ENCODE measurements at places on chromosomes 7 and 10.

DNA sequence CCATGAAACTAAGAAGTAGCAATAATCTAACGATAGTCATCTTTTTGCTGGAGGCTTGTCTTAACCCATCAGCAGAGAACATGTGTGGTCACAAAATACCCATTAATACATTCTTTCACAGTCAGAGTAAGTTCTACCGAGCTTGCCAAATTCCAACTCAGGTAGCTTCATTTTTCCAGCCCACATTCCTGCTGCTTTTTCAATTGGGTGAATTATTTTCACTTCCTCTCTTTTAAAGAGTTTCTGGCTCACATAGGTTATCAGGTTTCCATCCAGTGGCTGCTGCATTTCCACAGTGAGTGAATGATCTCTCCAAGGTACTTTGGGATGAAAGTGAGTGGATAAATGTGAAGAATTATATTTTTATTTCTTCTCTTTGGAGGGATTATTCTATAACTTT, 233.1 kb downstream of the SEMA3E start:
- H3K27ac ChIP-seq = no peak overlapping the region
- H3K4me3 ChIP-seq = no peak overlapping the region
- no peaks in the 10 kb centered on the region for H3K4me1 ChIP-seq
- no peaks in the 10 kb centered on the region for H3K36me3 ChIP-seq
- no peaks in the 10 kb centered on the region for H3K27me3 ChIP-seq

GRCh38 chr7:131655447-131655846, 99.0 kb upstream of the PODXL start:
- no peak overlapping the region for H3K27ac ChIP-seq
- no peak for DNase-seq
- H3K36me3 ChIP-seq = no peaks in the 10 kb centered on the region
- H3K27me3 ChIP-seq = no peaks in the 10 kb centered on the region
- no peak overlapping the region for H3K4me3 ChIP-seq

- no peaks in the 10 kb centered on the region for H3K27me3 ChIP-seq
- DNase-seq = no peak
- no peak overlapping the region for H3K4me3 ChIP-seq
- H3K27ac ChIP-seq = no peak overlapping the region
These were observed 222.9 kb upstream of the CELF2 start for GRCh38 chr10:10794791-10795191.

GRCh38 chr10:128629111-128630096, 503.2 kb upstream of the MKI67 start:
- no peak for DNase-seq
- no peaks in the 10 kb centered on the region for H3K4me1 ChIP-seq
- no peaks in the 10 kb centered on the region for H3K36me3 ChIP-seq
- H3K27ac ChIP-seq = no peak overlapping the region
- no peak overlapping the region for H3K4me3 ChIP-seq

DNA sequence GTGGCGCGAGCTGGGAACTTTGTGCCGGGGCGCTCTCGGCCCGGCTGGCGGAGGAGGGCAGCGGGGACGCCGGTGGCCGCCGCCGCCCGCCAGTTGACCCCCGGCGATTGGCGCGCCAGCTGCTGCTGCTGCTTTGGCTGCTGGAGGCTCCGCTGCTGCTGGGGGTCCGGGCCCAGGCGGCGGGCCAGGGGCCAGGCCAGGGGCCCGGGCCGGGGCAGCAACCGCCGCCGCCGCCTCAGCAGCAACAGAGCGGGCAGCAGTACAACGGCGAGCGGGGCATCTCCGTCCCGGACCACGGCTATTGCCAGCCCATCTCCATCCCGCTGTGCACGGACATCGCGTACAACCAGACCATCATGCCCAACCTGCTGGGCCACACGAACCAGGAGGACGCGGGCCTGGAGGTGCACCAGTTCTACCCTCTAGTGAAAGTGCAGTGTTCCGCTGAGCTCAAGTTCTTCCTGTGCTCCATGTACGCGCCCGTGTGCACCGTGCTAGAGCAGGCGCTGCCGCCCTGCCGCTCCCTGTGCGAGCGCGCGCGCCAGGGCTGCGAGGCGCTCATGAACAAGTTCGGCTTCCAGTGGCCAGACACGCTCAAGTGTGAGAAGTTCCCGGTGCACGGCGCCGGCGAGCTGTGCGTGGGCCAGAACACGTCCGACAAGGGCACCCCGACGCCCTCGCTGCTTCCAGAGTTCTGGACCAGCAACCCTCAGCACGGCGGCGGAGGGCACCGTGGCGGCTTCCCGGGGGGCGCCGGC, 870 bp downstream of the FZD1 start:
- no peaks in the 10 kb centered on the region for H3K36me3 ChIP-seq
- no peak overlapping the region for H3K4me3 ChIP-seq
- H3K27ac ChIP-seq = no peak overlapping the region
- peaks cover 10% of the 10 kb centered on the region for H3K27me3 ChIP-seq
- DNase-seq = no peak

- no peaks in the 10 kb centered on the region for H3K4me1 ChIP-seq
- H3K27me3 ChIP-seq = no peaks in the 10 kb centered on the region
- no peak overlapping the region for H3K4me3 ChIP-seq
These were observed 27.6 kb downstream of the ERLIN1 start for GRCh38 chr10:100158044-100158805.

GRCh38 chr7:150408393-150409299, 29.5 kb downstream of the ZNF775 start:
- no peak for DNase-seq
- H3K4me1 ChIP-seq = peaks cover 28% of the 10 kb centered on the region
- H3K36me3 ChIP-seq = no peaks in the 10 kb centered on the region

DNA sequence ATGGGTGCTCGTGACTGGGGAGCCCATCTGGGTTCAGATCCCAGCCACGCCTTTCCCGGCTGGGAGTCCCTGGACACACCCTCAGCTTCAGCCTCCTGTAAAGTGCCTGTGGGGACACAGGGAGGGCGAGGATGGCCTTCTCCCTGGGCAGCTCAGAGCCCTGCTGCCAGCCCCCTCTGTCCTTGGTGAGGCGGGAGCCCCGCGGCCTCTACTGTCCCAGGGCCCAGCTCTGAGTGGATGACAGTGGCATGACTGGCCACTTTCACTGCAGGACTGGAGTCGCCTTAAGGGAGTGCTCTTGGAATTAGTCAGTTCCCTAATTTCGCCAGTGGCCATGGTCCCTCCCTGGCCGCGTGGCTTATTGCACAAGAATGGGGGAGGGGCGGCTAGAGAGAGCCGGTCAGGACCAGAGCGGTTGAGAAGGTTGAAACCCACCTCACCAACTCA, 4.6 kb downstream of the BRI3 start:
- H3K4me1 ChIP-seq = peaks cover 32% of the 10 kb centered on the region
- no peaks in the 10 kb centered on the region for H3K27me3 ChIP-seq
- no peak for DNase-seq
- H3K4me3 ChIP-seq = no peak overlapping the region
- H3K27ac ChIP-seq = no peak overlapping the region
- no peaks in the 10 kb centered on the region for H3K36me3 ChIP-seq

- H3K4me1 ChIP-seq = no peaks in the 10 kb centered on the region
- DNase-seq = no peak
- H3K27me3 ChIP-seq = no peaks in the 10 kb centered on the region
- no peak overlapping the region for H3K27ac ChIP-seq
- H3K36me3 ChIP-seq = no peaks in the 10 kb centered on the region
These were observed 39.4 kb upstream of the PLCE1 start for GRCh38 chr10:93954299-93954698.

GRCh38 chr7:80642871-80643270, 4.4 kb downstream of the CD36 start:
- no peak overlapping the region for H3K27ac ChIP-seq
- no peak for DNase-seq
- no peak overlapping the region for H3K4me3 ChIP-seq
- H3K27me3 ChIP-seq = no peaks in the 10 kb centered on the region
- no peaks in the 10 kb centered on the region for H3K36me3 ChIP-seq
- H3K4me1 ChIP-seq = no peaks in the 10 kb centered on the region

GRCh38 chr10:91038971-91039370, 118.1 kb upstream of the ANKRD1 start:
- H3K4me1 ChIP-seq = peaks cover 12% of the 10 kb centered on the region
- H3K27ac ChIP-seq = no peak overlapping the region
- no peak overlapping the region for H3K4me3 ChIP-seq

GRCh38 chr10:114684084-114684821, 26.2 kb upstream of the ABLIM1 start:
- no peaks in the 10 kb centered on the region for H3K4me1 ChIP-seq
- no peaks in the 10 kb centered on the region for H3K36me3 ChIP-seq
- H3K4me3 ChIP-seq = no peak overlapping the region
- no peak for DNase-seq

DNA sequence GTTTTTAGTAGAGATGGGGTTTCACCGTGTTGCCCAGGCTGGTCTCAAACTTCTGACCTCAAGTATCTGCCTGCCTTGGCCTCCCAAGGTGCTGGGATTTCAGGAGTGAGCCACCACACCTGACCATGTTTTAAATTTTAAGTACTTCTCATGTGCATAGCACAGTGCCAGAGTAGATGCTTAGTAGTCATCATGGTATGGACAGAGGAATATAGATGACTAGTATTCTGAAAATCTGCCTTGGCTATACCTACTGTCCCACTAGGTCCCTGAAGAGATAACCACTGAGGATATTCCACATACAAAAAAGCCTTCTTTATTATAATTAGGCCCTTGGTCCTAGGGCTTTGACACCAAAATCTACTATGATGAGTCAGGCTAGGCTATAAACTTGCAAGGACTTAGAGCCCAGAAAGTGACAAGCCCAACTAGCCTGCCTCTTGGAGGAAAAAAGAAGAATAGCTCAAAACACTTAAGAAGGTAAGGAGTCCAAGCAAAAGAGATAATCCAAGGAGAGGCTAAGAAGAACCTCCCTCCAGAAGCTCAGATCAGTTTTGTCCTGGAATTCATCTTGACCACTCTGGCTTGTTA, 34.0 kb downstream of the LUC7L2 start:
- no peak overlapping the region for H3K27ac ChIP-seq
- H3K27me3 ChIP-seq = no peaks in the 10 kb centered on the region
- peaks cover 23% of the 10 kb centered on the region for H3K4me1 ChIP-seq
- no peak overlapping the region for H3K4me3 ChIP-seq
- DNase-seq = no peak

GRCh38 chr10:96448021-96448457, 65.7 kb downstream of the TLL2 start:
- H3K27ac ChIP-seq = no peak overlapping the region
- no peaks in the 10 kb centered on the region for H3K27me3 ChIP-seq
- no peak overlapping the region for H3K4me3 ChIP-seq
- H3K4me1 ChIP-seq = no peaks in the 10 kb centered on the region
- H3K36me3 ChIP-seq = no peaks in the 10 kb centered on the region

- H3K4me3 ChIP-seq = no peak overlapping the region
- DNase-seq = no peak
- no peak overlapping the region for H3K27ac ChIP-seq
- H3K36me3 ChIP-seq = peaks cover 6% of the 10 kb centered on the region
These were observed 15.4 kb downstream of the ZNF316 start for GRCh38 chr7:6652446-6653011.

- H3K36me3 ChIP-seq = no peaks in the 10 kb centered on the region
- H3K4me3 ChIP-seq = no peak overlapping the region
- H3K27me3 ChIP-seq = no peaks in the 10 kb centered on the region
- no peak overlapping the region for H3K27ac ChIP-seq
These were observed 29.4 kb downstream of the CHST15 start for GRCh38 chr10:124063750-124064603.

DNA sequence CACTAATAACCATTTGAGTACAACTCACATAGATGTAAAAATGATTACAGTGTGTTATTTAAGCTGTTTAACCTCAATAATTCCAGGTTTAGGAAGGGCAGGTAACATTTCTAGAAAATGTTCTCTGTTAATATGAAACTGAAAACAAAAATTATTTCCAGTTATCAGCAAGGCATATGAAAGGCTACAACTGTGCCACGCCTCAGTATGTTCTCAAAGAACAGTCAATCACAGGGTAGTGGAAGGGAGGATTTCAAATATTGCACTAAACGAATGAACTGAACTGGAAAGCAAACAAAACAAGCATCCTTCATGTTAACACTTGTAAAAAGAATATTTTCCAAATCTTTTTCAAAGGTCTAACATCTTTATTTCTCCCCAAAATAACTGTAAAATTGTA, 31.3 kb downstream of the ARHGAP19 start:
- H3K4me1 ChIP-seq = no peaks in the 10 kb centered on the region
- H3K27ac ChIP-seq = no peak overlapping the region
- DNase-seq = no peak
- no peaks in the 10 kb centered on the region for H3K36me3 ChIP-seq

- H3K4me3 ChIP-seq = no peak overlapping the region
- H3K36me3 ChIP-seq = no peaks in the 10 kb centered on the region
- no peaks in the 10 kb centered on the region for H3K4me1 ChIP-seq
- no peak for DNase-seq
- H3K27ac ChIP-seq = no peak overlapping the region
- no peaks in the 10 kb centered on the region for H3K27me3 ChIP-seq
These were observed 22.2 kb upstream of the RASSF4 start for GRCh38 chr10:44937196-44938005.

DNA sequence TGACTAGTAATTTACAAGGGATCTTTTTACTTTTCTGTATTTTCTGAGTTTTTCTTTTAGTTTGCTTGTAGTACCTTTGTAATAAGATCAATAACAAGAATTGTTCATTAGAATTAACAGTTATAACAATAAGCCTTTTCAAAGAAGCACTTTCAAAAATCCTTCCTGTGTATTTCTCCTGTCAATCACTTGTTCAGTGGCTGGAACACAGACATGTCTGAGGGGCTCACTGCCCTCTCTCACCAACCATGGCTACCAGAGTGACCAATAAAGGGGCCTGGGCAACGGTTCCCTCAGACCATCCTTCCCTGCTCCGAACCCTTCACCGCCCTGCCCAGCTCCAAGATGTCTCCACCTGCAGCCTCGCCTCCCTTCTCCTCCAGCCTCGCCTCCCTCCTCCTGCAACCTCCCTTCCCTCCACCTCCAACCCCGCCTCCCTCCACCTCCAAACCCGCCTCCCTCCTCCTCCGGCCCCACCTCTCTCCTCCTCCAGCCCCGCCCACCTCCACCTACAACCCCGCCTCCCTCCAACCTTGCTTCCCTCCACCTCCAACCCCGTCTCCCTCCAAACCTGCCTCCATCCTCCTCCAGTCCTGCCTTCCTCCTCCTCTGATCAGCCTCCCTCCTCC, 353.4 kb downstream of the TNS3 start:
- H3K27me3 ChIP-seq = no peaks in the 10 kb centered on the region
- H3K4me3 ChIP-seq = no peak overlapping the region
- H3K4me1 ChIP-seq = no peaks in the 10 kb centered on the region

- no peaks in the 10 kb centered on the region for H3K36me3 ChIP-seq
- no peaks in the 10 kb centered on the region for H3K4me1 ChIP-seq
- H3K27ac ChIP-seq = no peak overlapping the region
- no peaks in the 10 kb centered on the region for H3K27me3 ChIP-seq
- DNase-seq = no peak
- H3K4me3 ChIP-seq = no peak overlapping the region
These were observed 998.7 kb downstream of the LRMDA start for GRCh38 chr10:76430061-76430645.

- no peak overlapping the region for H3K27ac ChIP-seq
- H3K4me1 ChIP-seq = no peaks in the 10 kb centered on the region
- H3K27me3 ChIP-seq = no peaks in the 10 kb centered on the region
- H3K4me3 ChIP-seq = no peak overlapping the region
- no peaks in the 10 kb centered on the region for H3K36me3 ChIP-seq
- DNase-seq = no peak
These were observed 103.6 kb downstream of the ARHGAP22 start for GRCh38 chr10:48501226-48501625.
